CD4-positive, alpha-beta T cell treated with Interleukin-6 at 100 ng/mL for 8 hours (primary cell): ENCODE measurements at places on chromosomes 1 and 21.

- no peak for DNase-seq
Observed at GRCh38 chr1:100134872-100135271, 1.9 kb downstream of the TRMT13 start.

GRCh38 chr1:87240661-87241285 lies 87.9 kb upstream of the LMO4 start:
- no peak for DNase-seq

DNA sequence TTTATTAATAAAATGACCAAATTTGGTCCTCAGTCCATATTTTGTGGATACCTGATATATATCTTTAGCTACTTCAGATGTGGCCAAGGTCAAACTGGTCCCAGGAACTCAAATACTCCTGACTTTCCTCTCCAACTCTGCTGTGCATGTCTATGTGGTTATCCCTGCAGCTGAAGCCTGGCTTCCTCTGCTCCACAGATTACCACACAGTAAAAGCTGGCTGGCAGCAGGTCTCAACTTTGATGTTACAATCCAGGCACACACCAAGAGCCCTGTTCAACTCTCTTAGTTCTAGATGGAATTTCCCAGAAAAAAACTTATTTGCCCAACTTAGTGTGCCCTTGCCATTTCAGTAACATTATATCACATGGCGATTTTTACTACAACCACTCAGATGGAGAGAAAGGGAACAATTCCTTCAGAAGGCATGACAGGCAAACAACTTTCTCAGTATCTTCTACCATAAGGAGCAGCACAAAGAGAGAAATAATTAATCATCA lies 479.5 kb downstream of the PLPP3 start:
- no peak for DNase-seq

GRCh38 chr1:11474826-11475225 lies 4.1 kb upstream of the DISP3 start:
- DNase-seq, result no peak

DNA sequence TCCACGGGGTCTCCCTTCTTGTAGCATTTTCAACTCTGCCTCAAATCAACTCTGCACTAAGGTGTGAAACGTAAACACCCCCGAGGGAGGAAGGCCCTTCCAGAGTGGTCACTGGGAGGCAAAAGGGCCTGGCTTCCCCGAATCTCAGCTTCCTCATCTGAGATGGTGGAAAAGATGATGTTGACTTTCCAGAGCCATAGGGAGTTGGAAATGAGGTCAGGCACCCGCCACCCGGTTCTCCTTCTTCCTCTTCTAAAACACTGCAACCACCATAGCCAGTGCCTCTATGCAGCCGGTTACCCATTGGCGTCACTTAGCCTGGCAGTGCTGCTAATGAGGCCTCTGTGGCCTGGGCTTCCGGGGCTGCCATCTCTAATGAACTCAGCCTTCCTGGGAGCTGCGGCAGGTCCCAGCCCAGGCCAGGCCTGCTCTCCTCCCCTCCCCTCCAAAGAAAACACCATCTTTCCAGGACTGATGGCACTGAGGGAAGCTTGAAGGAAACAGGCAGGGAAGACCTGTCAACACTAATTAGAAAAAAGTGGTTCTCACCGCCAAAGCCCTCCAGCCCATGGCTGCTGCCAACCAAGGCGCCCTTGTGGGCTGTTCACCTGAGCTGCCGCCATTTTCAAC lies 175.0 kb downstream of the KAZN start:
- DNase-seq, result no peak

- no peak for DNase-seq
Observed at GRCh38 chr1:67827688-67828087, 5.6 kb downstream of the GNG12 start.

GRCh38 chr1:172496678-172497077 lies 36.3 kb upstream of the SUCO start:
- DNase-seq, result no peak

- DNase-seq, result no peak
Observed at GRCh38 chr1:45622524-45623394, 1.1 kb downstream of the CCDC17 start.
